ENCODE measurements at places on chromosomes 1 and 21.

- no peak for DNase-seq
Observed at GRCh38 chr1:220207411-220207810, 64.8 kb downstream of the RAB3GAP2 start.

DNA sequence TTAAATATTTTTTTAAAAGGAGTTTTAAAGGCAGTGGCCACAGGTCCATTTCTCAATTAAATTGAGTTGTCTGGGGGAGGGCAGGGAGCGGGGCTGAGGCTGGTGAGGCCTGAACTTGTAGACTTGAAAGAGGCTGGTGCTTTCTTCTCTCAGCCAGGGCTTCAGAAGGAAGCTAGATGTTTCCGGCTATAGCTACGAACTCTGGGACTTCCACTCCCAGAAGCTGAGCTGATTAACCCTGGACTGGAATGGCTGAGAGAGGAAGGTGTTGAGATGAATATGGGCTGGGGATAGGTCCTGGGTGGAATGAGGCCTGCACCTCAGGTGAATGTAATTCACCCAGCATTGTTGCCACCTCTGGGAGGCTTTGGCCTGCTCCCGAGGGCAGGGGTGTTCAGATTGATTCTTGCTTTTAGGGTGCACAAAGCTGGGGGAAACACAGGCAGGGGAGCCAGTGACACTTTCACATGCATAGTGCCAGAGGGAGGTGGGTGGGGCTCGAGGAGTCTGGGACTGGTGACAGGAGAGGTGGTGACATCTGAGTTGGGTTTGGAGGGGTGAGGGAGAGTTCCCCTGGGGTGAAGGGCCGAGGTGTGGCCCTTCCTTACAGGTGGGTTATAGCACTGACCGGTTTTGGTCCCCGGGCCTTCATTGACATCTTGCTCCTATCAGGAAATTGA lies 18.2 kb downstream of the LDLRAP1 start:
- DNase-seq = no peak

DNA sequence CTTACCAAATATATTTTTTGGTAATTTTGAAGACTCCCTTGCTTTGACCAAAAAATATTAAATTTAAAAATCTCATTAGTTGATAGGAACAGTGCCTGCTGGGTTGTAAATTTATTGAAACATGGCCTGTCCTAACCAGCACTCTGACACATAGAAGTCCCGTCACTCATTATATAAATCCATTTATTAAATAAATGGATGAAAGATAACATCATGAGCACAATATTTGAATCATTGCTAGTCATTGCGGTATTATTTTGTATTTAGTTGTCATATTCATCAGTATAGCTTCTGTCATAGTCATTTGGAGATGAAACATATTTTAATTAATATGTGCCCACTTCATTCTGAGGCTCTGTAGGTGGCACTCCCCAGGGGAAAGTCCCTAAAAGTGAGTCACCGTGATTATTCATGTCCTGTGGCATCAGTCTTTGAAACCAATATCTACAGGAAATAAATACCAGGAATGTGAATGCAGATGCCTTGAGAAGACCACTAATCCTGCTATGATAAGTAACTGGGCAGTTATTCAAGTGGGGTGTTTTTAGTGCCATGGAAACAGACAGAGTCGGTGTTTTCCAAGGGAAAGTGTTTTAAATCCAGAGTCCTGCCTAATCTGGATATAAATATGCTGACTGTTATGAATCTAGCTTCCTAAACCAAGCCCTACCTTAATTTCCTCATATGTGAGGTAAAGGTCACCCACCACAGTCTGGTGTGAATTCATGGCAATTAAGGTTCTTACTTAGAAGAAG lies 302.0 kb downstream of the DUSP10 start:
- DNase-seq = no peak

DNA sequence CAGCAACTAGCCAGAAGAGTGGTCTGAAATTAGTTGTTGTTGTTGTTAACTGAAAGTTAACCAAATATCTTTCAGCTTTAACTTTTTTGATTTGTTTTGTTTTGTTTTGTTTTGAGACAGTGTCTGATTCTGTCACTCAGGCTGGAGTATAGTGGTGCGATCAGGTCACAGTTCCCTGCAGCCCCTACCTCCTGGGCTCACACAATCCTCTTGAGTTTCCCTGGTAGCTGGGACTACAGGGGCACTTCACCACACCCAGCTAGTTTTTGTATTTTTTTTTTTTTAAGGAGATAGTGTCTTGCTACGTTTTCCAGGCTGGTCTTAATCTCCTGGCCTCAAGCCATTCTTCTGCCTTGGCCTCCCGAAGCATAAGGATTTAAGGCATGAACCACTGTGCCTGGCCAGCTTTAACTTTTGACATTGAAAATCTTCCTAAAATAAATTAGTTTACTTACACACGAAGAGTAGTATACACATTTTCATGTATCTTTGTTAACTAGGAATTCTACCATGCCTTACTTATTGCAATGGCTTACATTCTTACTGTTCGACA lies 45.0 kb downstream of the GNG12 start:
- no peak for DNase-seq

GRCh38 chr1:68233202-68233601 lies 879 bp upstream of the WLS start:
- no peak for DNase-seq

GRCh38 chr21:27372381-27372780 lies 405.5 kb upstream of the ADAMTS5 start:
- no peak for DNase-seq

- DNase-seq = no peak
Observed at GRCh38 chr1:21811875-21812305, at the start of gene LDLRAD2. TSS of gene LDLRAD2 (plus strand) at chr1:21812265. CDS start at chr1:21812452, 187 bp downstream.

- DNase-seq = no peak
Observed at GRCh38 chr1:178870944-178871343, at the start of gene ANGPTL1. TSS of gene ANGPTL1 (minus strand) at chr1:178871077. CDS start at chr1:178865776, 5,301 bp downstream.

- no peak for DNase-seq
Observed at GRCh38 chr1:29197590-29197924, 15.9 kb upstream of the SRSF4 start.

DNA sequence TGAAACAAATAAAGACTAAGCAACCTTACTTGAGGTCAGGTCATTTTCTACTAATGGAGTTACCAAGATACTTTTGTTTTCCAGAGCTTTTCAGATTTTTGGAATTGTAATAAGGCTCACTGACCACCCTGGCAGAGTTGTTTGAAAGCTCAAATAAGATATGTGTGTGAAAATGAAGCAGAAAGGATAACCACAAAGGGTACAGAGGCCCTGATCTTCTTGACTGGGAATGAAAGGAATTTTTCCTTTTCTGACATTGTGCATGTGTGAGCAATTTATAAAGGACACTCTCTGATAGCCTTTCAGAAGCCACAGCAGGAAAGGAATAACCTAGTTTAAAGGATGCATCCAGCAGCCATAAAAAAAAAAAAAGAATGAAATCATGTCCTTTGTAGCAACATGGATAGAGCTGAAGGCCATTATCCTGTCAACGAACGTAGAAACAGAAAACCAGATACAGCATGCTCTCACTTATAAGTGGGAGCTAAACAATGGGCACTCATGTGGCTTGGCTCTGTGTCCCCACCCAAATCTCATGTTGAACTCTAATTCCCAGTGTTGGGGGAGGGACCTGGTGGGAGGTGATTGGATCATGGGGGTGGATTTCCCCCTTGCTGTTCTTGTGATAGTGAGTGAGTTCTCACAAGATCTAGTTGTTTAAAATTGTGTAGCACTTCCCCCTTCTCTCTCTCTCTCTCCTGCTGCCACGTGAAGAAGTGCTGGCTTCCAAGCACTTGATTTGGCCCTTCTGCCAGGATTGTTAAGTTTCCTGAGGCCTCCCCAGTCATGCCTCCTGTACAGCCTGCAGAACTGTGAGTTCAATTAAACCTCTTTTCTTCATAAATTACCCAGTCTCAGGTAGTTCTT lies 3.1 kb upstream of the SRP9 start:
- no peak for DNase-seq

DNA sequence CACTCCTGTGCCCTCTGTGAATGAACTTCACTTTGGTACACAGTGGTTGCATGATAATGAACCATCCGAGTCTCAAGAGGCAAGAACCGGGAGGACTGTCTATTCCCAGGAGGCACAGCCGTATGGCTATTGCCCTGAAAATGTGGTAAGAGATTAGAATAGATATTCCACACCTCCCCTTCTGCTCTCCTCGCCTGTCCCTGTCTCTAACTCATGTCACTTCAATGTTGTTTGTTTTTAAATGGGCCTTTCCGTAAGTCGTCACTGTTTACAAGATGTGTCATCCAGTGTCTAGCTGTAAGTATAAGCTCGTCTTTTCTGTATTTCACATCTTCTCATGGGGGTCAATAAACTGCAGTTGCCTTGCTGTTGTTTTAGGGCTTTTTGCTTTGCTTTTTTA lies 122.2 kb downstream of the PATJ start:
- no peak for DNase-seq

DNA sequence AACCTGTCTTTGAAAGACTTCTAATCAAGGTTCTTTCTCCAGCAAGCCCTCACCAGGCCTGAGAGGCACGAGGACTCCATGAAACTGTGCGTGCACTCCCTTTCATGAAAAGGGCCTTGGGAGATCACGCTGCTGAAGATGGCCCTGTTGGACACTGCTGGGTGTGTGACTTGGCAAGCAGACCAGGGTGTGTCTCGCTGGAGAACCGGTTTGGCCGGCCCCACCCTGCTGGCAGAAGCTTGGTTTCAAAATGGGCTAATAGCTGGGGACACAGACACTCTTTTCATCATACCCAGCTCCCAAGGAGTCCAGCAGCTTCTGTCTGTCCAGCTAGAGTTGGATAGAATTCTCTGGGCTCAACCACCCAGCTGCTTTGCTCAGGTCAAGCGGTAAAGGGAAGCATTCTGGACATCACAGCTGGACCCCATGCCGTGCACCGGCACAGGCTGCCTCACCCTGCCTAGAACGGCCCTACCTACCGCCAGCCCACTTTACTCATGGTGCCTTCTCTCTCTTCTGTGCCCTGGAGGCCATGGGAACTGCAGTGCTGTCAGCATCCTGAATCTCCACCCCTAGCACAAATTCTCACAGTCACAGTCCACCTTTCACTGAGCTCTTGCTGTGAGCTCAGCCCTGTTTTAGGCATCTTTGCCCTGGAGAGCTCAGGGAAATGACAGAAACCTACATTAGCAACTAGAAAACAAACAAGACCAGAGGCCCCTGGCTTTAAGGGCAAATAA lies 24.6 kb downstream of the PKP1 start:
- DNase-seq = no peak

DNA sequence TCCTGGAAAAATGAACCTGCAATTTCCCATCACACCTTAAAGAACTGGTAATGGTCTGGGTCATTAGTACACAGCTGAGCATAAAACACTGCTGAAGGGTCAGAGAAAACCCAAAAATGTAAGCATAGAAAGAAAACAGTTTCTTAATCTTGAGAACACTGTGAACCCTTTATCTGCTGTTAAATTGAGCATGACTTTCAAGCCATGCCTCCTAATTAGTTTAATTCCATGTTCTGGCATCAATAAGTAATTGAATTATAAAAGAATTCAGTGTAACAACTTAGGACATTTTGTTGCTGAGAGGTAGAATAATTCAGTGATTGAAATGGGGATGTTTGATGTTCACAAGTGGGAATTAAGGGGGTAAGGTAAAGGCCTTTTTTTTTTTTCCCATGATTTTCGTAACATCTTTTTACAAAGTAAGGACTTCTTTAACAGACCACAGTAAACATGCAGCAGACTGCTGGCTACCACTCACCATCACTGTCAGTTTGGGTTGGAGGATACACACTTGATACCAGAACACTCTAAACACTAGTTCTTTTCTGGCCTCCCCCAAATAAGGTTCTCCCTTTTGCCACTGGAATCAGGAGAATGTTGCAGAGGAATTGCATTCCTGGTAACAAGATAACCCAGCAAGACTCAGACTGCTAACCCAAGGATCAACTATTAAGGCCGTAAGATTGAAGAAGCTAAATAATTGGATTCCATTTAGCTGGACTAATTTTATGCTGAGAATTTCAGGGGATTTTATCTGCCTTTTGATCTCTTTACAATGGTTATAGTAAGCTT lies 3.0 kb downstream of the RWDD3 start:
- DNase-seq = no peak

DNA sequence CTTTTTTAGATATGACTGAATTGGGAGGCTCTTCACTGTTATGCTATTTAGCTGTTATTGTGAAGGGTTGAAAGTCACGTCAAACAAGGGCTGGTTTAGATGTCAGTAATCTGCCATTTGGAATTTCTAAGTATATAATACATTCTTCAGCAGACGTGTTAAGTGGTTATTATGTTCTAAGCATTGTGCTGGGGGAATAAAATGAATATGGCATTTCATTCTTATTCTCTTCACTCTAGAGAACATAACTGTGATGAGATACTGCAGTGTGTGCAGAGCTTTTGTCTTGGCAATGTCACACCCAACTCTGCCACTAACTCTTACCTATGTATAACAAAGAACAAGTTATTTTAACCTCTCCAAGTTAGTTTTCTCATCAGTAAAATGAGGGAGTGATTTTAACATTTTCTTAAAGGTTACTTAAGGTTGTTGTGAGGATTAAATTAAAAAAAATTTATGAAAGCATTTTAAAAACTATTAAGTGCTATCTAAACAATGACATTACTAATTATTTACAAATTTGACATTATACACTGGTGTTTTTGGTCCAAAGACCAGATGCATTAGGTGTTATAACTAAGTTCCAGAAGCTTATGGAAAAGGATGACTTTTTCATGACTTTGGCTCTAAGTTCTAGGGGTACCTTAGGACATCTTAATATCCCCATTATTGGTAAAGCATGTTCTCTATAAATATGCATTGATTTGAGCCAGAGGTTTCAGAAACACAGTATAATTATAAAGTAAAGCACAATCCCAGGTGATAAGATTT lies 58.3 kb downstream of the SLC30A7 start:
- DNase-seq = no peak

GRCh38 chr1:6208723-6209660 lies 3.1 kb downstream of the RNF207 start:
- no peak for DNase-seq

- DNase-seq = no peak
Observed at GRCh38 chr1:201845331-201846083, 16.6 kb downstream of the IPO9 start.

- no peak for DNase-seq
Observed at GRCh38 chr1:172897738-172898137, 153.0 kb downstream of the TNFSF18 start.

- DNase-seq = no peak
Observed at GRCh38 chr1:110163591-110163990, 13.3 kb downstream of the SLC6A17 start.

- no peak for DNase-seq
Observed at GRCh38 chr1:101216623-101217022, 20.2 kb upstream of the S1PR1 start.
